Esophagus muscularis mucosa (tissue), 4 donors: ENCODE measurements at places on chromosomes 3 and 15. TPM values are rescaled to one million over a fixed set of nuclear protein-coding genes. Genes with fewer than 3 reads are reported as not detected.

CDHR4 gene
- total RNA-seq, result not detected

HRG gene
- total RNA-seq, result not detected

DNA sequence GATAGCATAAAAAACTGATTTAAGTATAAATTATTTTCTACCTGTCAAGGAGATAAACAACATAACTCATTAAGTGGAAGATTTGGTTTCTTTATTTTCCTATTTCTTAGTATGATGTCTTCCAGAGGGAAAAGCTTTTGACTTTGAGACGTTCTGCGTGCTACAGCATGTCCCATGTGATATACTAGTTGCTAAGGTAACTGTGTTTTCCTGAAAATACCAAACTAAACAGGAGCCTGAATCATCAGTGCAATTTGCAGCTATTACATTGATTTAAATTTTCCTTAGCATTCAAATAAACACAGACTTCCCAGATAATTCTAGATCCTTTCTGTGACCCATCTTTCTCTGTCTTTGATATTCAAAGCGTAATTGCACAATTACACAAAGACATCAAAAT, 117.7 kb upstream of the P2RY1 start:
- DNase-seq, result no peak

DNA sequence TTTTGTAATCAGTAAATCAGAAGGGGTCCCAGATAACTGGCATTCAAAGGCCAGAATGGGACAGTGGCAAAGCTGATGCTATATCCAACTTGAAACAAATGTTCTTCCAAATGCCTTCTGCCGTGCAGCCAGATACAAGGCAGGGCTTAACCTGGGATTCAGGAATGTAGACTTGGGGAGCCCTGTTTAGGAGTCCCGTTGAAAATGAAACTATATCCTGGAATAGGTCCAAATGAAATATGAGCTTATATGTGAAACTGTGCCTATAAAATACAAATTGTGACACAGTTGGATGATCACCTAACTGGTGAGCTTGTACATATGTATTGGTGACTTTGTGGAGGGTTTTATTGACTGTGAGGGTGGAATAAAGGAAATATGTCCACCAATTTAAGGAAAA, 28.7 kb downstream of the FRMD4B start:
- DNase-seq, result no peak

DNA sequence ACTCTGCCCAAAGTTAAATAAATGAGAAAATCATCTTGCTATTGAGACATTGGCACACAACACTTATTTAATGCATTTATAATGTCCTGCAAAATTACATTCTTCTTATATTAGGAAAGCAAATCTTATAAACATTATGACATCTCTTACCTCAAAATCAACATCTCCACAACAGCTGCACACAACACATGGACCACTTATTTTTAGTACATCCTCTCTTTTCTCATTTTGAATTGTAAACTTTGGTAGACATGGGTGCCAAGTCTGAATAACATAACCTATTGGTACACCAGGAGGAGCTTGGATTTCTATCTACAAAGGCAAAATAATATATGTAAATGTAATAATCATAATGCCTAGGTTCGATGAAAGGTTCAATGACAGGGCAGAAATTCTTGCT, 23.0 kb downstream of the PLSCR1 start:
- no peak for DNase-seq

GRCh38 chr15:56693761-56694160, 39.5 kb downstream of the ZNF280D start:
- DNase-seq, result no peak

GRCh38 chr3:24156466-24156865, 211.4 kb downstream of the NR1D2 start:
- no peak for DNase-seq

- DNase-seq, result no peak
Observed at GRCh38 chr3:158819282-158819681, 17.4 kb downstream of the MFSD1 start.

DNA sequence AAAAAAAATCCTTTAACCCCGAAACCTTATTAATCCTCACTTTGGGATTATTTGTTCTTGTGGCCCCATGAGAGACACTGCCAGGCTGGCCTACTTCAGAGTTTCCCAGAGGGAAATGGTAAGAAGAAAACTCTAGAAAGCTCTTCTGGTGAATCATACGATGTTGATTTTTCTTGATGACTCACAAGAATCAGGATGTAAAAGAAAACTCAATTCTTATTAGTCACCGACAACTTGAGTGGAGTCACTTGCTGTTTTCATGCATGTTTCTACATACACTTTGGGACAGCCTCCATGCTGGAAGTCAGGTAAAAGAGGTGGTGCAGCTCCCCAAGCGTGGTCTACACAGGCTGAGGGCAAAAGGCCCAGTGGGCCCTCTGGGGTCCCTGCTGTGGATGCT, 42.8 kb downstream of the MYO5C start:
- DNase-seq, result no peak

DNA sequence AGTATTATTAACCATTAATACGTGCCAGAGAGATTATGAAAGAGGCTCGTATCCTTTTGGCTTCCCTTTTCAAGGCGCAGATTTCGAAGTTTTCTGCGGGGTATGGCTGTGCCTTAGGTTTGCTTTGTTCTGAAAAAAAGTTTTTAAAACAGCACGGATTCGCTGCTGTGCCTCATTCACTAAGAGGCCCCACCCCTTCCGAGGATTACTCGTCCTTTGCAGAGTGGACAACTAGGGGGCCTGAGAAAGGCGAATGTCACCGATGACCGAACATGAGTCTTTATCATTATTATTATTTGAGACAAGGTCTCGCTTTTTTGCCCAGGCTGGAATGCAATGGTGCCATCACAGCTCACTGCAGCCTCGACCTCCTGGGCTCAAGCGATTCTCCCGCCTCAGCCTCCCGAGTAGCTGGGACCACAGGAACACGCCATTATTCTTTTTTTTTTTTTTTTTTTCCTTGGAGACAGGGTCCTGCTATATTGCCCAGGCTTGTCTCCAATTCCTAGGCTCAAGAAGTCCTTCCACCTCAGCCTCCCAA, 684 bp upstream of the RPS27L start:
- no peak for DNase-seq
